ENCODE measurements at places on chromosomes 2 and 18. TPM values are rescaled to one million over a fixed set of nuclear protein-coding genes. Genes with fewer than 3 reads are reported as not detected.

CKAP2L gene
- 16.2 TPM for total RNA-seq

CCDC121 gene
- total RNA-seq = 4.4 TPM

CRYGD gene
- not detected for total RNA-seq

ALS2 gene
- total RNA-seq = 13.2 TPM

COLEC11 gene
- 0.63 TPM for total RNA-seq

RGPD5 gene
- 6.9 TPM for total RNA-seq

FBLN7 gene
- 0.37 TPM for total RNA-seq

SCN7A gene
- total RNA-seq = not detected

TCF7L1 gene
- total RNA-seq = 9.9 TPM

SNTG2 gene
- total RNA-seq = not detected

TTN gene
- total RNA-seq = under 0.01 TPM

ABHD1 gene
- total RNA-seq = 0.98 TPM

TMEM198 gene
- 0.55 TPM for total RNA-seq

IL36RN gene
- 0.05 TPM for total RNA-seq
